ENCODE measurements at places on chromosomes 12 and 14. TPM values are rescaled to one million over a fixed set of nuclear protein-coding genes. Genes with fewer than 3 reads are reported as not detected.
A peak's percentile ranks its signal among the peaks of the same experiment; 100 is the strongest.

GRCh38 chr14:95784137-95784536 is 70.2 kb upstream of the TCL1A start:
- H3K36me3 ChIP-seq, result no peaks in the 10 kb centered on the region
- H3K4me3 ChIP-seq, result no peak overlapping the region
- no peaks in the 10 kb centered on the region for H3K27me3 ChIP-seq

GRCh38 chr12:105930557-105931503 is 207.9 kb downstream of the NUAK1 start:
- H3K27ac ChIP-seq, result no peak overlapping the region
- no peak overlapping the region for H3K4me3 ChIP-seq
- H3K4me1 ChIP-seq, result peaks cover 10% of the 10 kb centered on the region
- no peak for DNase-seq
- H3K27me3 ChIP-seq, result no peaks in the 10 kb centered on the region
- no peaks in the 10 kb centered on the region for H3K36me3 ChIP-seq

GRCh38 chr12:120739031-120739762 is 13.6 kb downstream of the ACADS start:
- no peak overlapping the region for H3K27ac ChIP-seq
- no peaks in the 10 kb centered on the region for H3K4me1 ChIP-seq
- no peaks in the 10 kb centered on the region for H3K27me3 ChIP-seq

GRCh38 chr12:120229071-120229486 is 28.2 kb upstream of the RPLP0 start:
- DNase-seq, result no peak
- H3K27ac ChIP-seq, result peak overlapping the region; percentile 89
- no peak overlapping the region for H3K4me3 ChIP-seq

DNA sequence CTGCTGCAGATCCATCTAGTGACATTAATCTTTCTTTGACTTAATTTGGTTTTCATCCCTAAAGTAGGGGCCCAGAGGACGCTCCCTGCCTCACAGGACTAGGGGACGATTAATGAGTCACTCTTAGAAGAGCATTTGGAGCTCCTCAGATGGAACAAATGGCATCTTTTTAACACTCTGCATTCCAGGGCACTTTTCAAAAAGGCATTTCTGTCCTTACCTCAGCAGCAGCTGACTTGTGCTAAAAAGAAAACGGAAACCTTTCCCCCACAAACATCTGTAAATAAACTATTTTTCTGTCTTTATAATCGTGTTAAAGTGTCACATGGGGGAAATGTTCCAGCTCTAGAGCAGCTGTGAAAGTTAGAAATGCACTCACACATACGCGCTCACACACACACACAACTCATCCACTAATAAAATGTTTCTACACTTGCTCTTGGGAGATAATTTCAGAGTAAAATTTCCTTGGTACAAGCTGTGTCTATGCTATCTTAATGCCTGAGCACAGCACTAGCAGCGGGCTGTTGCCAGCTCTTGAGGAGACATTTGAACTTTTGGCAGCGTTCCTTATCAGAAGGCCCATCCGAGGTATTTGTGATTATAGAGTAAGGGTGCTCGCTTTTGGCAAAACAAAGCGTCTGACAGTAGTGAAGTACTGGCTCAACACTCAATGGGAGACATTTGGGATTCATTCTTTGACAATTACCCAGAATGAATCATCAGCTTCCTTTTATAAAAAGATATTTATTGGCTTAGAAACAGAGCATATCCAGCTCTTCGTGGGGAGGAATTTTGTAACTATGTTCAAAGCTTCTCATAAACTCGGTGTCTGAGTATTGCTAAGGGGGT is 141.3 kb downstream of the PLXNC1 start:
- no peaks in the 10 kb centered on the region for H3K36me3 ChIP-seq
- H3K4me1 ChIP-seq, result peaks cover 19% of the 10 kb centered on the region
- H3K4me3 ChIP-seq, result no peak overlapping the region
- DNase-seq, result peak; percentile 67
- no peak overlapping the region for H3K27ac ChIP-seq

DNA sequence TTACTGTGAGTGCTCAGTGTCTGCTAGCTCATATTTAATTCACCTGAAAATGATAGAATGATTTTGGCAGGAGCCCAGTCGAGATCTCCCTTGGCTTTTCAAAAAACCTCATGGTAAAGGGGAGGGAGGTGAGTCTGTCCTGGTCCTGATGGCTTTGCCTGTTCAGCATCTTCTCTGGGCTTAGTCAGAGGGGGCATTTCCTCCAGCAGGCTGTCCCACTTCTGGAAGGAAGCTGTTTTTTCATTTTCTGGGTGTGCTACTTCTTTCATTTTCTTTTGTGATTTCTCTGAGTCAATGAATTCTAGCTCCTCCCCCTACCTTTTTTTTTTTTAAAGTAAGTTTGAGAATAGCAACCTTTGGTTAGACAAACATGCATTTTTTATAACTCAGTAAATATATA is 58.8 kb downstream of the TMX1 start:
- no peaks in the 10 kb centered on the region for H3K36me3 ChIP-seq
- H3K4me3 ChIP-seq, result no peak overlapping the region
- DNase-seq, result no peak
- no peaks in the 10 kb centered on the region for H3K27me3 ChIP-seq
- no peak overlapping the region for H3K27ac ChIP-seq

DNA sequence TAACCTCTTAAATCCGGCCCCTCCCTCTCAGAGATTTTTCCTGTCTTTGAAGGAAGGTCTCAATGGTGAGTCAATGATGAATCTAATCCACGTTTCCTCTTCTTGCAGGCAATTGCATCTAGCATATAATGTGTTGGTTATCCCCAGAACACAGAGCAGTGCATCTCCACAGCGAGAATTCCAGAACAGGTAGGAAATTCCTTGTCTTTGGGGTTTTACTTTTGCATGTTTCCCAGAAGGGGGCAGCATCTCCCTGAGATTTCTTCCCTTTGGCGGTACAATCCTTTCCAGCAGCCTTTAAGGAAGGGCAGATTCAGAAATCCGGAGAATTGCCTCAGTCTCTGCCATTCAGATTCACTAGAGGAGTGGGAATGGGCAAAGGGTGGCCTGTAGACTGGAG is 128.0 kb downstream of the KCNA5 start:
- H3K4me1 ChIP-seq, result peaks cover 3% of the 10 kb centered on the region
- H3K27ac ChIP-seq, result no peak overlapping the region

GRCh38 chr12:64392221-64392620 is 1.7 kb upstream of the C12orf56 start:
- no peaks in the 10 kb centered on the region for H3K4me1 ChIP-seq
- H3K27me3 ChIP-seq, result peaks cover 18% of the 10 kb centered on the region
- H3K4me3 ChIP-seq, result no peak overlapping the region
- no peak overlapping the region for H3K27ac ChIP-seq

- H3K27me3 ChIP-seq, result no peaks in the 10 kb centered on the region
- no peaks in the 10 kb centered on the region for H3K36me3 ChIP-seq
These were observed 91.1 kb downstream of the FBXL14 start for GRCh38 chr12:1503281-1503711.

DNA sequence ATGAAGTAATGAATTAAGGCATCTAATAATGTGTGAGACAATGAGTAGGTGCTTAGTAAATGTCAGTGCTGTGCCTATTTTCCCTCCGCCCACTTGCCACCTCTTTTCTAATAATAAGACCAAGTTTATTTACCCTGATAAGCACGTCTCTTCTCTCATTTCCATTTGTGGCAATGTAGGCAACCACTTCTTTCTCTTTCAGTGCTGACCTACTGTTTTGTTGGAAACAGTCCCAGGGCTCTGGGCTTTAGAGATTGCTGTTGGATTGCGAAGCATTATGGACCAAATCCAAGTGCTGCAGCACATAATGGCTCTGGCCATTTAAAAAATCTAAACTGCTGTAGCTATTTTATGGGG is 141.3 kb upstream of the PLEKHG7 start:
- no peaks in the 10 kb centered on the region for H3K36me3 ChIP-seq
- no peak overlapping the region for H3K27ac ChIP-seq
- H3K4me3 ChIP-seq, result no peak overlapping the region
- H3K4me1 ChIP-seq, result peaks cover 3% of the 10 kb centered on the region

DNA sequence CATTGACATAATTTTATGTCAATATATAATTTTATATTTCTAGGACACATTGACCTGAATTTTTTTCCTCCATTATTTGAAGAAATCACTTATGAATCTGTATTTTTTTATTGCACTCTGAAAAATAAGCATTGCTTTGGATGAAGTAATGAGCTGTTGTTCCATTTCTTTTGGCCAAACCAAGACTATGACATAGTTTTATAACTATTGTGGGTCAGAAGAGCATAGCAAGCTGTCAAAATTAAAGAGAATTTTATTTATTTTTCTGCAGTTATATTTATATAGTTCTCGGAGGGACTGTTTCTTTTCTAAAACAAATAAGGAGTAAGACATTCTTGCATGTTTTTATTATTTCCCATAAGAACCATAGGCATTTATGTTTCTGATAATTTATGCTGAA is 8.5 kb downstream of the C12orf75 start:
- no peaks in the 10 kb centered on the region for H3K4me1 ChIP-seq
- no peak overlapping the region for H3K4me3 ChIP-seq
- DNase-seq, result peak; percentile 51
- no peak overlapping the region for H3K27ac ChIP-seq
- no peaks in the 10 kb centered on the region for H3K36me3 ChIP-seq

DNA sequence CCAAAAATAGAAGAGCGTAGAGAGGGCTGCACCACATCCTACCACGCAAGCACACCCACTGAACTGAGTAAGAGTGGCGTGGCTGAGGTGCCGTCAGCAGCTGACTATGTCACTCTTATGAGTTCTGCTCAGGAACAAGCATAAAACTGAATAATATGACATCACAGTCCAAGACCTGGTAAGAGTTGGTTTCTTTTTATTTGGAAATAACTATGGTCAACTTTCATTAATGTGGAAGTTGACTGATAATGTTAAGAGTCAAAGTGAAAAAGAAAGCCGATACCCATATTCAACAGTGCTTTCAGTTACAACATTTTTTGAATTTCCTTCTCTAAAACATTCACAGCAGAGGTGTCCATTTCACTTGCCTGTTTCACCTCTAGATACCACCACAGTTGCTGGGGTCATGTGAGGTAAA is 44.6 kb downstream of the GNS start:
- peaks cover 19% of the 10 kb centered on the region for H3K36me3 ChIP-seq
- H3K4me1 ChIP-seq, result no peaks in the 10 kb centered on the region
- H3K27me3 ChIP-seq, result no peaks in the 10 kb centered on the region
- H3K27ac ChIP-seq, result no peak overlapping the region
- DNase-seq, result no peak
- H3K4me3 ChIP-seq, result no peak overlapping the region

GRCh38 chr14:30874120-30874998 is at the start of gene COCH:
Gene COCH (plus strand): TSS chr14:30874559. CDS start chr14:30874939, 380 bp downstream.
- peaks cover 42% of the 10 kb centered on the region for H3K27me3 ChIP-seq
- no peak within 1 kb of the TSS for H3K27ac ChIP-seq
- no peaks in the 10 kb centered on the region for H3K36me3 ChIP-seq
- peak; percentile 45 for DNase-seq
- H3K4me3 ChIP-seq, result peak within 1 kb of the TSS; percentile 29

- no peak overlapping the region for H3K27ac ChIP-seq
- no peaks in the 10 kb centered on the region for H3K36me3 ChIP-seq
- no peak for DNase-seq
- H3K4me3 ChIP-seq, result no peak overlapping the region
- H3K27me3 ChIP-seq, result no peaks in the 10 kb centered on the region
These were observed 1127.9 kb downstream of the VRK1 start for GRCh38 chr14:97924922-97925613.

DNA sequence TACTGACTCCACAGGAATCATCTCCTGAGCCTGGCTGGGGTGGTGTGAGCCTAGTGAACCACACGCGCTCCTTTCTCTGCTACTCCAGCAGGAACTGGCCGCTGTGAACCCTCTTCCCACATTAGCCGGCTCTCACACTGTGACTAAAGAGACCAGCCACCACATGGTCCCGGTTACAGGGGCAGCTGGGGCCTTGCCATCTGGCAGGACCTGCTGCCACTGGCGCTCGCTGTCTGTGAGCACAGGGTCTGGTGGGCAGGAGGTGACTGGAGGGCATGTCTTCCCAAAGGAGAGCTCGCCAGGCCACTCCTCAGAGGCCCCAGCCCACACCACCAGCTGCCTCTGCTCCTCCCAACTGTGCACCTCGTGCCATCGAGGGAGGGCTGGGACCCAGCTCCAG is 99.3 kb downstream of the SINHCAF start:
- H3K36me3 ChIP-seq, result no peaks in the 10 kb centered on the region
- no peak for DNase-seq
- H3K27me3 ChIP-seq, result no peaks in the 10 kb centered on the region

DNA sequence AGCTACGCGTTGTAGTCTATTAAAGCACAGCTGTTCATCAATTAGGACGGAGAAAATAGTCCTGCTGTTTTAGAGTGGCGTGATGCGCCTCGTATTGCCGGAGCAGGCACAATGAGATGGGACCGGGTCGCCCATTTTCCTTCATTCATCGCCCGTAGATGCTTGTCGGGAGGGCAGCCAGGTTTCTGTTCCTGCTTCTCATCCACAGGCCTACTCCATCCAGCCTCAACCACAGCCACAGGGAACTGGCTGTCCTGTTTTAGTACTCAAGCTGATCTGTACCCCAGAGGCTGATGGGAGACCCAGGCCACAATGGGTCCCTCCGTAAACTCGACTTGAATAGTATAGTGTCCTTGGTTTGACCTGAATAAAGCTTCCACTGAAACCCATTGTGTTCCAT is 264.0 kb downstream of the VRK1 start:
- no peak overlapping the region for H3K27ac ChIP-seq
- no peaks in the 10 kb centered on the region for H3K36me3 ChIP-seq
- no peak for DNase-seq
- H3K4me3 ChIP-seq, result no peak overlapping the region
- H3K27me3 ChIP-seq, result peaks cover 5% of the 10 kb centered on the region
- no peaks in the 10 kb centered on the region for H3K4me1 ChIP-seq

DNA sequence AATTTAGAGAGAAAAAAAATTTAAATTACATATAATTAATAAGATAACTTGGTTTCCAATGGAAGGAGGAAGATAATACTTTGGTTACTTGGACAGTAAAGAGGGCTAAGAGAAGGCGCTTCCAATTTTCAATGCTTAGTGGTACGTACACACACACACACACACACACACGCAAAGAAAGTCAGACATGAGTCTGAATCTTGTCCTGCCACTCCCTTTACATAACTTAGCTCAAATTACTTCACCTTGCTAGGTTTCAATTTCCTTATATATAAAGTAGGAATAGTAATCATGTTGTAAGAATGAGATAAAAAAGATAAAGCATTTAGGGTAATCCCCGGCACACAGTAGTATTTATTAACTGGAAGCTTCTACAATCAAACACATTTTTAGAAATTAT is 39.7 kb upstream of the VCPKMT start:
- H3K27ac ChIP-seq, result no peak overlapping the region
- no peaks in the 10 kb centered on the region for H3K27me3 ChIP-seq
- no peak for DNase-seq
- no peak overlapping the region for H3K4me3 ChIP-seq

Gene MUCL1
- total RNA-seq, result not detected

Gene NR1H4
- 1.3 TPM for total RNA-seq

Gene PPP1R1A
- total RNA-seq, result 0.98 TPM

Gene CLEC4C
- 0.60 TPM for total RNA-seq

Gene ADGRD1
- total RNA-seq, result 85.6 TPM

Gene KLRD1
- total RNA-seq, result 4.9 TPM

Gene KRT79
- total RNA-seq, result not detected

Gene PKP2
- 10.4 TPM for total RNA-seq

Gene GALNT6
- 7.4 TPM for total RNA-seq

Gene RNASE3
- not detected for total RNA-seq

Gene TTC9
- total RNA-seq, result 7.5 TPM

Gene ASIC1
- total RNA-seq, result 2.0 TPM

Gene PIK3C2G
- 0.74 TPM for total RNA-seq

Gene KLRB1
- total RNA-seq, result 1.4 TPM

Gene PRICKLE1
- 12.7 TPM for total RNA-seq
